ENCODE measurements at places on chromosomes 2 and 18. TPM values are rescaled to one million over a fixed set of nuclear protein-coding genes. Genes with fewer than 3 reads are reported as not detected.
A peak's percentile ranks its signal among the peaks of the same experiment; 100 is the strongest.

THSD7B gene
- total RNA-seq = 1.1 TPM

- H3K36me3 ChIP-seq = no peaks in the 10 kb centered on the region
- no peaks in the 10 kb centered on the region for H3K27me3 ChIP-seq
- DNase-seq = no peak
- no peak overlapping the region for H3K4me3 ChIP-seq
- H3K27ac ChIP-seq = no peak overlapping the region
Observed at GRCh38 chr2:215900203-215900611, 113.1 kb downstream of the MREG start.

- H3K4me3 ChIP-seq = no peak overlapping the region
- no peaks in the 10 kb centered on the region for H3K27me3 ChIP-seq
- no peak for DNase-seq
Observed at GRCh38 chr2:11567631-11568031, 33.8 kb downstream of the GREB1 start.

CCDC142 gene
- total RNA-seq = 30.2 TPM

DNA sequence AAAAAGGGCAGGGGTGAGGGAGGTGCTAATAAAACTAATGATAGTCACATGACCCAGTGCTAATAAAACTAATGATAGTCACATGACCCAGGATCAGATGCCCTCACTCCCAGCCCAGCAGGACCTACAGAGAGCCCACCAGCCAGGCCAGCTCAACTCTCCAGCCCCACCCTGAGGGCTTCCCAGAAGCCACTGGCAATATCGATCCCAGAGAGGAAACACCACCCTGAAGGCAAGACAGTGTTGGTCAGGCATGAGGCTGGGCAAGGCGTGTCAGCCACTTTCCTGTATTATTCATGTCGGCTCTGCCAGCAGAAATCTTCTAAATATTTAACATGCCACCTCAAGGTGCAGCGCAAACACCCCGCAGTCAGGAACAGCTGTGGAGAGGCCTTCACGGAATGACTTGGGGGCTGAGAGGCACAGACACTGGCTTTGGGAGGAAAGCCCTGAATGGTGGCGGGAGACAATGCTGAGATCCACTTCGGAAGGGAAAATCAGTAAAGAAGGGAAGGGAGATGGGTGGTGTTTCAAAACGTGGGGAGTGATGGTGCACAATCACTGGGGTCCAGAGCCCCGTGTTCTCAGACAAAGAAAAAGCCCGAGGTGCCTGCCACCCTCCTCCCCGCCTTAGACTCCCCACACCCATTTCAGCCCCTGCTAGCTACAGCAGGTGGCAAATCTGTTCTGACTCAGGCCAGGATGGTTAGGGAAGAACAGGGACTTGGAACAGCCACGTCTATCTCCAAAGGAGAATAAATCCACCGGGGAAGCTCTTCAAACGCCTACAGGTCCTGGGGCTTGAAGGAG lies 1.4 kb downstream of the REEP1 start:
- H3K27ac ChIP-seq = peak overlapping the region; percentile 74
- no peaks in the 10 kb centered on the region for H3K36me3 ChIP-seq
- H3K27me3 ChIP-seq = no peaks in the 10 kb centered on the region
- peak; percentile 77 for DNase-seq
- H3K4me3 ChIP-seq = peak overlapping the region; percentile 61
